ENCODE measurements at places on chromosomes 6 and 20.

- DNase-seq, result no peak
Measured at GRCh38 chr20:50957276-50957675, 1.1 kb downstream of the DPM1 start.

DNA sequence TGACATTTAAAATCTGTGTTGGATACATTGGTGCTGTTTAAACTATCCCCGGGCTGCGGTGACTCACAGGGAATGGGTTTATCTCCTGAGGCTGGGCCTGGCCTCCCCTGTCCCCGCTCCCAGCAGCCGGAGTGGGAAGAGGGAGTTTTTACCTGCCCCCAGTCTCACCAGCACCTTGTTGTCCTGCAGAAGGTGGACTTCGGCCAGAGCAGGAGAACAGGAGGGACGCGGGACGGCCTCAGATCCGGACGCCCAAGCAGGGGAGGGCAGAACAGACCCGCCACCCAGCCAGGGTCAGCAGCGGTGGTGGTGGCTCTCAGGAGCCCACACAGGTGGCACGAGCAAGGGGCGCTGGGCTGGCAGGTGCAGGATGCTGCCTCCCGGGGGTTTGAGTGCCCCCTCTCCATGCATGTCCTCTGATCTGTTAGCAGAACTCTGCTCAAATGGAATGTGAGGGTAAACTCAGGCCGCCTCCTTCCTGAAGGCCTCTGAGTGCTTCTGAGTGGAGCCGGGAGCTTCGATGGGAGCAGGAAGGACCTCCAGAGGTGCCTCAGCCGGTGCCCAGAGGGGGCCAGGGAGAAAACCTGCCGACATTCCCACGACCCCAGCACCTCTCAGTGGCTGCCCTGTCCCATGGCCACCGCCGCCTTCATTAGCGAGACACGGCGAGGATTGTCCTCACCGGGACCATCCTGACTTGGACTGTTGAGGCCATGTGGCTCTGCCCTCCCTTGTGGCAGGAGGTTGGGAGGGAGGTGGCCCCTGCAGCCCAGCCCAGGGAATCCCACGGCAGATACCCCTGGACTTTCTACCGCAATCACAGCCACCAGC, 43.4 kb upstream of the MRGBP start:
- DNase-seq, result no peak

DNA sequence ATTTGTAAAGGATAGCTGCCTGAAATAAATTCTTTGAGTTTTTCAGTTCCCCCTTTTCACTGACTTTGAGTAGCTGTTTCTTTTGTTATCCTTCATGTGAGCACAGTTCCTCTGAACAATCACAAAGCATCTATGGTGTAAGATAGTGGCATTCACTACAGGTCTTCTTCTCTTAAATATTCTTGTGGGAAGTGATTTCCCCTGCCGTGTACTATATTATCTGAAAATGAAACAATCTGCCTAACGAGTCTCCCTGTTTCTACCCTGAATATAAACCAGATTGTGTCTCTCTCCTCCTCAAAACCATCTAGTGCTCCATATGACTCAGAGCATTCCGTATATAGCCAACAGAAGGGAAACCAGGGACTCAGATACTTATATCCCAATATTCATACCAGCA, 380.1 kb upstream of the SOX4 start:
- DNase-seq, result no peak

DNA sequence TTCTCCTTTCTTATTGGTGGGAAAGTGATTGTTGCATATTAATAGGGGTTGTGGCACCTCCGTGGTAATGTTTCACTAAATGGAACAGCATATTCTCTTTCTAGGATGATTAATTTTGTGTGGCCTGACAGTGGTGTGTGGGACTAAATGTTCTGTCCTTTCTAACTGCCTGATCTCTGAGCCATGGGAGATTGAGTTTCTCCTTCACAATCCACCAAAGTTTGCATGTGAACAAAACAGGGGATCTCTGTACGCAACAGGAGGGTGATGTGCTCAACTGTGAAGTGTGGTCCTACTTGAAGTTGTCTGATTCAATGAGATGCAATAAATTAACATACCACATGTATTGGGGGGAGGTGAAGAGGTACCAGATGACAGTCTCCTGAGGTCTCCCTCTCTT, 19.3 kb downstream of the BCAS1 start:
- DNase-seq, result no peak

GRCh38 chr6:74356391-74356790, 660.4 kb downstream of the CD109 start:
- DNase-seq, result no peak

DNA sequence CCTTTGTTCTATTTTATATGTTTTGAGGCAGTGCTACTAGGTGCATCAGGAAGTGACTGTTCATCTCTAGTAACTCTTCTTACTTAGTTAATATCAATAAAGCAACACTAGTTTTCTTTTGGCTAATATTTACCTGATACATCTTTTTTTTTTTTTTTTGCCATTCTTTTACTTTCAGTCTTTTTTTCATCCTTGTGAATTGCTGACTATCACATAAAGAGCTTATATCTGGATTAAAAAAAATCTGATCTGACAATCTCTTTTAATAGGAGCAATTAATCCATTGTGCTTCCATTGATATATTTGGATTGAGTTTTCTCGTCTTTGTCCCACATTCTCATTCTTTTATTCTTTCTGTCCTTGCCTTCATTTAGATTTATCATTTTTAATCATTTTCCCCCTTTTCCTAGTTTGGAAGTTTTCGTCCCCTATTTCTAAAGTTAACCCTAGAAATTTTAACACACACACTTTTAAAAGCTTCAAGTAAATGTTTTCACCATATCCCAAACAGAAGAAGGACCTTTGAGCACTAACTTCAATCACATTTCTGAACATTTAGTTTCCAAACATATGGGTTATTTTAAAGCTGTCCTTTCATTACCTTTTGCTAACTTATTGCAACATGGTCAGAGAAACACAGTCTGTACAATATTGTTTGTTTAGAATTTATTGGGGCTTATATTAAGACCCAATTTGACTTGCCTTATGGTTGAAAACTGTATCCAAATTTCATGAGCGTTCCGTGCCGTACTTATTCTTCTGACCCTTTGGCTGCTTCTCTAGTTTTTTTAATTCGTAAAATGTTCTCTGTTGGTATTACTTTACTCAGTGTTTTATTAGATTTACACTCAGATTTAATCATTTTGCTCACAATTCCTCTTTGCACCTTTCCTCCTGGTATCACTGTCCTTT, 63.0 kb downstream of the SYCP2L start:
- DNase-seq, result no peak

GRCh38 chr6:158018851-158019361, 37.2 kb downstream of the SYNJ2 start:
- DNase-seq, result no peak

DNA sequence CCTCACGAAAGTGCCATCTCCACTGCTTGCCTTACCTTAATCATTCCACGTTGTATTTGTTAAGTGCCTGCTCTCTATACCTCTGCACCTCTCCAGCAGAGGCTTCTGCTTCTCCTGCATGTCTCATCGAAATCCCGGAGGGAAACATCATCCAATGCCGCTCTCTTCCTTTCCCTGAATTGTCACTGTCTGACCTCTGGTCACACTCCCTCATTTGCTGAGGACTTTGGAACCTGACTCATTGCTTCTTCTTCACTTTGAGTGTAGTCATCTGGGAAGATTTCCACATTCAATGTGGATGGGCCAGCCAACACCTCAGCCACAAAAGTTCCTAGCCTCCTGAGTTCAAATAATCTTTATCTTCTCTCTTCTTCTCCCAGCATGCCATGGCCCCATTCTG, 78.9 kb upstream of the BEND6 start:
- DNase-seq, result no peak

DNA sequence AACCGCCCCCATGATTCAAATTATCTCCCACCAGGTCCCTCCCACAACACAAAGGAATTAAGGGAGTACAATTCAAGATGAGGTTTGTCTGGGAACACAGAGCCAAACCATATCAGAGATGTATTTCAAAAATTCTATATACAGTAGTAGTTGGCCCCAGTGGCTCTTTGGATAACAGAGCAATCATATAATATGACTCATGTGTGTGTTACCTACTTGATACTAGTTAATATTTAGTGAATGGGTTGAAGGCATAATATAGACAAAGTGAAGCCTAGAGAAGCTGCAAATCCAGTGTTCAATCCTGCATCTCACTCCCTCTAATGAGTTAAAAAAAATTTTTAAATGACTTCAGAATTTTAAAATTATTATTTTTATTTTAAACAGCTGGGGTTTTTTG, 43.2 kb downstream of the KAT14 start:
- DNase-seq, result no peak

DNA sequence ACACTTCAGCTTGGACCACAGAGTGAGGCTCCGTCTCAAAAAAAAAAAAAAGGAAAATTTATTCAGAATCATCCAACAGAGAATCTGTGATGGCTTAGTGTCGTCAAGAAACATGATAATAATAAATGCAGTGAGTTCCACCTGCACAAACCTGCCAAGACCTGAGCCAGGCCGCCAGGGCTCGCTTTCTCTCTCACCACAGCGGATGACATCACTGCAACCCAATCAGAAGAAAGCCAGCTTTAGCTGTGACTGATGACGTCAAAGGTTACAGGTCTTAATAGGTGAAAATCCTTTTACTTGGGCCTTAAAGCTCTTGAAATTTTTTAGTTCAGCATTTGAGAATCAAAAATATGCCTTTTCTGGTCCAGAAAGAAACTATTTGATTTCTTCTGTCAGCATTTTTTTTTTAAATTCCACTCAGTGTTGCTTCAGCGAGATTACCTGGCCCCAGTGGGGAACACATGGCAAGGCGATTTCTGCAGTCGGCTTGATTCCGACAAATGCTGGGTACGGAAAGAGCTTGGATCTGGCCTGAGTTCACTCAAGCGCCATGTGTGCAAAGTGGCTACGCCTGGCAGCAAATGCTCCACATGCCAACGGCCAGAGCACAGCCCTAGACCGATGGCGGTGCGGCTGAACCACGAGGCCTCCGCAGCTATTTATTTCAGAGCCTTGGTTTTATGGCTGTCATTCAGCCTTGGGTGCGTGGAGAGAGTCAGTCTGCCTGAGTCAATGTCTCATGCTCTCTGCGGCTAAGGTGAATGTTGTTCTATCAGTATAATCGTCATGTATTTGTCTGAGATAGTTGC, 105.7 kb upstream of the QKI start:
- no peak for DNase-seq

DNA sequence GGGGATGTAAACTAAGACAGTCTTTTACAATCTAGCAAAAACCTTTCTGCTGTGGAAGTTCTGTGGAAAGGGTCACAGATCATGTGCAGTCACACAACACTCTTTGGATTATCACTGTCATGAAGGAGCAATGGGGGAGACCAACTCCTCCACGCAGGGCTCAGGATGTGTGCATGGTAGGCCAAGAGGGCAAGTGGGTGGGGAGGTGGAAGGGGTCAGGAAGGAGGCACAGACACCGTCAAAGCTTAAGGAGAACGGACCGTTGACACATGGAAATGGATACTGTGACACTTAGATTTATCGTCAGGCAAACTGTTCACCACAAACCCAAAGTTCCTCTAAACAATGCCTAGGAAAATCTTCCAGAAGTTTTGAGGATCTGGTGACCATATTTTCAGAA, 215.8 kb downstream of the PAX1 start:
- no peak for DNase-seq

All from NCI-H1694 treated with DMSO at 0.1 percent for 48 hours (cell line).